Activated T-helper 1 cell treated with anti-CD3 and anti-CD28 coated beads, Interleukin-12 subunit alpha, Interleukin-12 subunit beta, Interleukin-2, Interleukin-4 antibody, amounts not matched to agents 30 ng/mL and 10 ng/mL and 1 ng/mL, durations not matched to agents 14 hours and 24 hours and 36 hours (primary cell): ENCODE measurements at places on chromosomes 6 and 20.

DNA sequence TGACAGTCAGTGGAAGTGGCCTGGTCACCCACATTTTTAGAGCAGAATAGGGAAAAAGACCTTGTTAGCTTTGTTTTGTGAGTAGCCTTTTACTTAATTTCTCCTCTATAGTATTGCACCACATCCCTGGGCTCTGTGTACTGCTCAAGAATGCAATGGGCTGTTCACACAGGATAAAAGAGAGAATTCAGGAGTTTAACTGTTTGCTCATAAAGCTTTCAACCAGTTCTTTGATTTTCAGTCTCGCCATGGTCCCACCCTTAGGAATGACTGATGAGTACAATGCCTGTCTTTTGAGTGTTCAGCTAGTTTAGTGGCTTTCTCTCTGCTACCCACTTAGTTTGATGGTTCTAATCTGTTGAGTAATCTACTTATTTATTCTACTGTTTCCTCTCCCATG, 129.7 kb downstream of the PLG start:
- DNase-seq, result no peak

DNA sequence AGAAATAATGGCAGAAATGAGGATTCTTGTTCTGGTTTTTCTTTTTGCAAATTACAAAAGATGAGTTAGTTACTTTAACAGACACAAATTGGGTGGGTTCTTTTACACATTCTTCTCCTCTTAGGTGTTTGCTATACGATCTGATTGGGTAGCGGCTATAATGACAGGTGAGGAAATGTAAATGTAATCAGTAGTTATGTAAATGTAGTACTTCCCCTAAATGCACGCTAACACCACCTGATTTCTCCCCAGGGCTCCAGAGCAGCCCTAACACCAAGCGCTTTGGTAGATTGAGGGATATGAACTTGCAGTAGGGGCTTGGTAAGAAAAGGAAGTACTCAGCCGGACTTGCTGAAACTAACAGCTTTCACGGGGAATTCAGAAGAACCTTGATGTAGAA, 499.4 kb upstream of the NOX3 start:
- no peak for DNase-seq

DNA sequence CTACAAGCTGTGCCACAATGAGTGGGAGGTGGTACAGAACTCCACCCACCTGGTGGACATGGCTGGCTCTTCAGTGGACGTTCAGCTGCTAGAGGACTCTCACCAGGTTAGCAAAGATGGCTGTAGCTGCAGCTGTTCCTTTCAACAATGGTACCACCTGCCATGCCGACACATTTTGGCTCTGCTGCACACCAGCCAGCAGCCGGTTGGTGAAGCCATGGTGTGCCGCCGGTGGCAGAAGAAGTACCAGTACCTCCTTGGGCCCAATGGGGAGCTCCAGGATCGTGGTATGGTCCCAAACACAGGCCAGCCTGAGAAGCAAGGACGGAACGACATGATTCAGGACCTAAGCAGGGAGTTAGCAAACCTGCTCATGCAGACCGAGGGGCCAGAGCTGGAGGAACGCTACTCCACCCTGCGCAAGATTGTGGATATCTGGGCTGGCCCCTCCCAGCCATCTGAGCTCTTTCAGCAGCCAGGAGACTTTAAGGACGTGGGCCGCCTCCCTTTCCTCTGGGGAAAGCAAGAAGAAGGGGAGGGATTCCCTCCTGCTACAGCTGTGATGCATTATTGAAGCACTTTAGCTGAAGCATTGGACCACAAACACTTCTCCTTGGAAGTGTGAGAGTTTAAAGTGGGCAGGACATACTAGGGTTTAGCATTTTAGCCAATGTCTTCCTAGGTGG, 2.8 kb upstream of the ZSWIM1 start:
- DNase-seq, result no peak

GRCh38 chr6:73702444-73702843, 6.4 kb downstream of the CD109 start:
- DNase-seq, result no peak

DNA sequence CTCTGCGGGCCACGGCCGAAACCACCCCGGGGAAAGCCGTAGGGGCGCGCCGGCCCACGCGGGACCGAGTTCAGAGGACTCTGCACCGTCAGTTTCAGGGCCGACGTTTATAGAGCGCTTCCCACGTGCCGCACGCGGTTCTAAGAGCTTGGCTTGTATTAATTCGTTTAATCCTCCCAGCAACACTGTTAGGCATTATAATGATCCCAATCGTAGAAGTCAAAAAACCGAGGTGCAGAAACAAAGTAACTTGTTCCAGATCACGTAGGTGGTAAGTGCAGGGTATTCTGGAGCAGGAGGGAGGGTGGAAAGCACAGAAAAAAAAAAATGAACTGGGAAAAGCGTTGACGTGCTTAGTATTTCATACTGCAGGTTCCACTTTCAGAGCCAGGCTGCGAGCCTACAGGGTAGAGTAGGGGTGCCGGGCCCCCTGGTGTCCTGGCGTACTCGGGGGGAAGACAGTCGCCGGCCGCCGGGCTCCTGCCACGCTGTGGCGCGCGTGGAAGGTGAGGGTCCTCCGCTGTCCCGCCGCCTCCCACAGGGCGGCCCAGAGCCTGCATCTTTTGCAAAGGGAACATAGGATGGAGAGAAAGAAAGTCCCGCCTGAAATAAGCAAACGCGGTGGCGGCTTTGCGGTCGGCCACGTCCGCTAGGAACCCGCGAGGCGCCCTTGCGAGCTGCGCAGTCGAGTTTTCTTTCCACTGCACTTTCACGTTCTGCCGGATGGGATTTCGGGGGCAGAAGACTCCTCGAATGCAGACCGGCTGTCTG, 10.2 kb upstream of the FOXF2 start:
- DNase-seq, result no peak
